Urothelium cell line (cell line): ENCODE measurements at places on chromosomes 6 and 20.

DNA sequence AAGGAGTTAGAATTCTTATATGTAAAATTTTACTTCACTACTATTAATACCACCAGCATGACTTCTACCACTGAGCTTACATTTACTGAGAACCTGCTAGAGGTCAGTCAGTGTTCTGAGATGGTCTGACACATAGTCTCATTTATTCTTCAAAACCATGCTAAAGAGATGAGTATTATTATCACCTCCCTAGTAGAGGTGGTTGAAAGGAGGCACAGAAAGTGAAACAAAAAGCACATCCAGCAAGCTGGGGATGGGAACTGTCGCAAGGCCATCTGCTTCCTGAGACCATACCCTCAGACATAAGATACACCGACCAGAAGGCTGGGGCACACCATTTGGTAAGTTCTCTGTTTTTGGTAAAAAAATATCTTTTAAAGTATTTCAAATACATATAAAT lies 137.7 kb downstream of the INSM1 start:
- no peak for DNase-seq

GRCh38 chr6:149450679-149451375 lies 34.0 kb downstream of the ZC3H12D start:
- no peak for DNase-seq

DNA sequence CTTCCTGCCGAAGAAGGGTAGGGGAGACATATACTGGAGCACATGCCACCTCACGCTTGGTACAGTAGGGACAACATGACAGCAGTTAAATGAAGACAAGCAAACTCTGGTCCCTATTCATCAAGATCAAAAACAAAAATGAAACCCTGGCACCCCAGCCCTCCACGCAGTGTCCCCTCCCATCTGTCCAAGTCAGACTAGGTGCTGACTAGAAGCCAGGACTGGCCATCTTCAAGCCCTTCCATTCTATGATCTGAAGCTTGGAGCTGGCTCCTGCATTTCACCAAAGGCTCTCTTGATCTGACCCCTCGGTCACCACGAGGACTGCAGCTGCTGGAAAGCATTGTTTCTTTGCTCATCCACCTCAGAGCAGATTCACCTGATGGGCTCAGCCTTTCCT lies 158.9 kb upstream of the GGTLC1 start:
- no peak for DNase-seq

DNA sequence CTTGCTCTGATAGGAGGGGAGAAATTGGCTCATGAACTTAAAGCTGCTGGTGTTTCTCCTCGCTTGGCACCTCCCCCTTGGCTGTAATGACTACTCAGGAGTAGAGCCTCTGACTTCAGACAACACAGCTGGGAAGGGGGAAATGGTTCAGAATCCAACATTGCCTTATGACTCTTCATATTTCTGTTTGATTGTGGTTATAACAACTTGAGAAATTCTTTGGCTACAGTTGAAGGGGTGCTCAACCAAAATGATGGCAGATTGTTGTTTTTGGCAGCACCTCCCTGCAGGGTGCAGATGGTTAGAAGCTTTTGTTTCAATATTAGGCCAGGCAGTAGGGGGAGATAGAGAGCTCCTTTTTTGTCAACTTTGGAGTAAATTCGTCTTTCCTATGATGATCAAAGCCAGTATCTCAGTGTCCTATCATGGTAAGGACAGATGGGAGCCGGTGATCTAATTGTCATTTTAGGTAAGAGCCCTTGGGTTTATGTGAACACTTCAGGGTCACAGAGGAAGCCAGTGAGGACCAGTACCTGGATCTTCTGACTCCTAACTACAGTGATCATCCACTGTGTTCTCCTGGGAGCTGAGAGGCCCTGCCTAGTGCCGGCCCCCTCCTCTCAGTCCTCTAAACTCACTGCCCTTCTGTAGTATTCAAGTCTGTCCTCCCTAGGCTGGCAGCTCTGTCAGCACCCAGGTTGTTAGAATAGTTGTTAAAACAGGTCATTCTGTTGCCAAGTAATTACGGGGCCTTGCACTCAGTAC lies 39.9 kb downstream of the RPRD1B start:
- DNase-seq: peak; percentile 69
